ENCODE measurements at places on chromosomes 6 and 20.

DNA sequence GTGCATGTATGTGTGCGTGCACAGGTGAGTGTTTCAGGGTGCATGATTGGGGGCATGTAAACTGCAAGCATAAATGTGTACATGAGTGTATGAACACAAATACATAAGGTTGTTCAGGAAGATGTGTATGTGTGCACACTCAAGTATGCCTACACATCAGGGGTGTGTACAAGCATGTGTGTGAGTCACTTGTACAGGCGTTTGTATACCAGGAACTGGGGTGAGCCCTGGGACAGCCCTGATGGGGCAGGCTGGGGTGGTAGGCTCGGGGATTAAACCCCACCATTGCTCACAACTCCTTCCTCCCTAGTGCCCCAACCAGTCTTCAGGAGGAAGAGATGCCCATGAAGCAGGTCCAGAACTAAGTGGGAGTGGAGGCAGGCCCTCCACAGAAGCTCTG, 4.3 kb downstream of the CRIP3 start:
- DNase-seq, result no peak

- DNase-seq, result peak; percentile 20
Observed at GRCh38 chr6:116215414-116215813, 38.5 kb downstream of the TSPYL4 start.

DNA sequence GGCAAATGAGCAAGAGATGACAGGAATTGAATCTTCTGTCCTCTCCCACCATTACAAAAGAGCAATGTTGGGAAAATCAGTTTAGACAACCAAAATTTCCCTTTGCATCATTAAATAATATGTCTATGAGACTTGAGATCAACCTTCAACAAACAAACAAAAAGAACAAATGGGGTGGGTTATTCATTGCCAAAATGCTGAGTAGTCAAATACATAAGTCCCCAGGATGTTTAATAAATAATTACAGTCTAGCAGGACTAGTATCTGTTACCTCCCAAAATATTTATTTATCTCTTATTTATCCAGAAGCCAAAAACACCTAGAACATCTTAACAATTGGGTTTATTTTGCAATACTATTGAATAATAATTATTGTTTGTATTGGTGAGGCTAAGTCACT, 16.2 kb upstream of the IRAK1BP1 start:
- DNase-seq, result no peak

DNA sequence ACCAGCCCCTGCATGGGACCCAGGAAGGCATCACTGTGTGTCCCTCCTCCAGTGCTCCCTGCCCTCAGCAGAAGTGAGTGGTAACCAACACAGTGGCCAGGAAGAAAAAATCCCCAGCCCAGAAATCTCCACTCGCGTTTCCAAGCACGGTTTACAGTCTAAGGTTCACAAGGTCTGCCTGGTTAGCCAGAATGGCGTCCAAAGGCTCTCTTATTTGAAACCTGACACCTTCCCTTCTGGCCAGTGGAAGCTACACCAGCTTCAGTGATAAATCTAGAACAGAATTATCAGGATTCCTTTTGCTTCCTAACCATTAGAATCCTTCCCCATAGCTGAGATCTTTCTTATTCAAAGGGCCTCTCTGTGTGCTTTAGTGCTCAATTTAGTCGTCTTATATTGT, 9.2 kb downstream of the LY86 start:
- no peak for DNase-seq

DNA sequence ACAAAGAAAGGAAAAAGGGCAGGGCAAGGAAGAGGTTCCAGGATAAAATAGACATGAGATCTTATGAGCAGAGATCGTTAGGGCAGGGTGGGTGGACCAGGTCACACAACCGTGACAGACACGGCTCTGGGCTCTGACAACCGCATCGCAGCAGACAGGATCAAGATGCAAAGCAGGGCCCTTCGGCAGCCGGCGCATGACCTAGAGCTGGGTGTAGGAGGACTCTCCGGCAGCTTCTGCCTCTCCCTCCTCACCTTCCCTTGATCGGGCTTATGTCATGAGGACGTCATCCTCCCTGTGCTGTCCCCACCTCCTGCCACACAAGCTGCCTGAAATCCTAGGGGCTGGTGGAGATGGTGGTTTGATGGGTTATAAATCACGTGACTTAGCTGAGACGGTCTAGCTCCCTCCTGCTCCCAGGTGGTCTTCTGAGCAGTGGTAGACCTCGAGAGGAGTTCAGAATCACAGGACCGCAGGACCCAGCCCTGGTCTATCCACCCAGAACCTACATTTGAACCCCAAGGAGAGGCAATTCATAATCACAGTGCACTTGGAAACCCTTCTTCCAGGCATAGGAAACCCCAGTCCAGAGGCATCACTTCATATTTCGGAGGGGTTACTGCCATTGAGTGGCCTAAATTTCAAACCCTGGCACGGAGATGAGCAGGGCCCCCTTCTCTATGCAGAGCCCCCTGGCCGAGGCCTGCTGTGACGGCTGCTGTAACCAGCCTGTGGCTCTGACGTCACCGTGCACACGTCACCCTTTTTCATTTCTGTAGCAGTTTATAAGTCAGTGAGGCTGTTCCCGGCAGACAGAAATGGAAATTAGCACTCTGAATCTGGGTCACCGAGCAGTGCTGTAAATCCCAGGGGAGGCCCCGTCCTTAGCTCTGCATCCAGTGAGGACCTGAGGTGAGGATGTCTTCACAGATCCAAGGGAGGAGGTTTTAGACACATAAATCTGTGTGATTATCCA, 8.7 kb upstream of the CCR6 start:
- no peak for DNase-seq

- peak; percentile 88 for DNase-seq
Observed at GRCh38 chr6:63347599-63347998, 27.8 kb upstream of the LGSN start.

DNA sequence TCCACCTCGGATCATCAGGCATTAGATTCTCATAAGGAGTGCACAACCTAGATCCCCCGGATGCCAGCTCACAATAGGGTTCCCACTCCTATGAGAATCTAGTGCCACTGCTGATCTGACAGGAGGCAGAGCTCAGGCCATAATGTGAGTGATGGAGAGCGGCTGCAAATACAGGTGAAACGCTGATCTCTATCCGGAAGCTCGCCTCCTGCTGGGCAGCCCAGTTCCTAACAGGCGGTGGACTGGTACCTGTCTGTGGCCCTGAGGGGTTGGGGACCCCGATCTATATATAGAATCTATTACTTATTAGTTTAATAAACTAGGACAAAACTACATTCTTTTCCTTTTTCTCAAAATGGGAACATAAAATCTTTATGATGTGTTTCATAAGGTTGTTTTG, 741.9 kb downstream of the RFPL4B start:
- no peak for DNase-seq

DNA sequence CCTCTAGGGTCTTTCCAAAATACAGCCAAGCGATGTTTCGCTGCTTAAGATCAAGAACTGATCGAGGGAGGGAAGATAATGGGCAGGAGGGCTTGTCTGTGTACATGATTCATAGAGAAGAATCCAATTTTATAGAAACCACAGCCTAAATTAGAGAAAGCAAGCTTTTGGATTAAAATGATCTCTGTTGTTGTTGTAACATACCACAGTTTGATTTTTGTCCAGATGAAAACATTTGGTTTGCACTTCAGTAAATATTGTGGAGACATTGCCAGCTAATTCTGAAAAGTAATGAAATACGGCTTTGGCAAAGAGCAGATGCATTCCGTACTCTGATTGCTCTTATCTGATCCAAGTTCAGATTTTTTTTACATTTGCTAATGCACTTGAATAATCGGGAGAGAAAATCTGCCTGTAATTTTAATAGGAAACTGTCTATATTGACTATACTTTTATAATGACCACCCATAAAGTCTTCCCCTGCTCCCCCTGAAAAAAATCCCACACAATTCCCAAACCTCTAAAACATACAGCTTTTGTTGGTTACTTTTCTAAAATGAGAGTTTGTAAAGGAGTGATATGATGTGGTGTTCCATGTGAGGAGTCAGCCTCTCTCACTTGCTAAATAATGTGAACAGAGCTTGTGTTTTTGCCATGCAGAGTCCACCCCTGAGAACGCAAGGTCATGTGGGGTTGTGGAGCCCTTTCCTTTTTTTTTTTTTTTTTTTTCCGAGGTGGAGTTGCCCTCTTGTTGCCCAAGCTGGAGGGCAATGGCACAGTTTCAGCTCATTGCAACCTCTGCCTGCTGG, 199.9 kb downstream of the DTNBP1 start:
- peak; percentile 78 for DNase-seq

DNA sequence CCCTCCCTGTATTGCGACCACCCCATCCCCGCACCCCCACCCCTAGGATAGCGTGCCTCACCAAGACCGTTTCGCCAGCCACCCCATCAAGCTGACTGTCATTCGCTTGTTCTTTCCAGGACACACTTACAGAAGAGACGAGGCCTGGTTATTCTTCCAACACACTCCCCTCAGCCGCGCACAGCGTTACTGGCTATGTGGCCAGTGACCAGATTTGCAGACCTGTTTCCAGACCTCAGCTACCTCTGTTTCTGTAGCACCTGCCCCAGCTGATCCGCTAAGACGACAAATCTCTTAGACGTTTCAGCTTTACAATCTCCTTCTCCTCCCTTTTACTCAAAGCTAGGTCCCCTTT, 26.1 kb downstream of the HLA-F start:
- DNase-seq, result no peak

DNA sequence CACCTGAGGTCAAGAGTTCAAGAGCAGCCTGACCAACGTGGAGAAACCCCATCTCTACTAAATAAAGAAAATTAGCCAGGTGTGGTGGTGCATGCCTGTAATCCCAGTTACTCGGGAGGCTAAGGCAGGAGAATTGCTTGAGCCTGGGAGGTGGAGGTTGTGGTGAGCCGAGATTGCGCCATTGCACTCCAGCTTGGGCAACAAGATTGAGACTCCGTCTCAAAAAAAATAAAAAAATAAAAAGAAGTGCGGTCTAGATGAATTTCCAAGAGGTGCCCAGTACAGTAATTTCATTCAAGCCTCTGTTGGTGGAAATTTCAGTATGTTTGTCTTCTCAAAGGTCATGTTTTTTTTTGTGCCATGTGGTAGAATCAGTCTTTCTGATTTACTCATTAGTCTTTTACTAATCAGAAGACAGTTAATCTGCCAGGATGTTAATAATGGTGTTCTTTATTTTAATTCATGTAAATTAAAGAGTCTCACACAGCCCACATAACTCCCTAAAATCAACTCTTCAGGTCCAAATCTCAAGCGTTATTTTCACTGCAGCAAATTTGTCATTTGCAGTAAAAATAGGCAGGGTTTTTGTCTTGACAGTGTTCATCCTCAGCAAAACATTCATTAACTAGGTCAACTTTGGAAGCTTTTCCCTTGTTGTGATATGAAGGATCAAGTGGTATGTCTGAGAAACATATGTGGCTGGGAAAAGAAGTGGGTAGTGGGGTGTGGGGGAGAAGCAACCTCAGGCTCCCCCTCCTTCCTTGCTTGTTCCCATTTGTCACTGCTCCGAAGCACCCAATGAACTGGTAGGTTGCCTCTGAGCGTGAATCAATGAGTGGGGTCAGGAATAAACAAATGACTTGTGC, 13.3 kb downstream of the TP53INP2 start:
- DNase-seq, result no peak

- no peak for DNase-seq
Observed at GRCh38 chr6:169702840-169703246, 917 bp downstream of the C6orf120 start.

GRCh38 chr6:16697437-16698161, 63.7 kb downstream of the ATXN1 start:
- peak; percentile 71 for DNase-seq

DNA sequence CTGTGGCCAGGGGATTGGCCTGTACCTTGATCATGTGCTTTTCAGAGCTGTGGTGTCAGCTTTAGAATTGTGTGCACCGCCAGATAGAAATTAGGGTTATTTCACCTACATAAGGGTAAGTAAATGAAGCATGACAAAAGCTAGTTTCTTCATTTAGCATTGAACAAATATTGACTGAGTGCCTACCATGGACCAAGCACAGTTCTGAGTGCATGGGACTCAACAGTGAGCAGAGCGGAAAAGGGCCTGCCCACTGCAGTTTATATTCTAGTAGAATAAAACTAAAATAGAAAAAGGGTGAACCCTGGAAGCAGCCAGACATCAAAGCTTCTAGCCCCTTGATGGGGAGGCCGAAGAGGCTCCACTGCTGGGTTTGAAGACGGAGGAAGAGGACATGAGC, 25.6 kb downstream of the ECT2L start:
- DNase-seq, result no peak

GRCh38 chr6:42604150-42604549, 40.3 kb downstream of the UBR2 start:
- no peak for DNase-seq

GRCh38 chr6:128803911-128804310, 79.0 kb upstream of the LAMA2 start:
- DNase-seq, result peak; percentile 27

GRCh38 chr6:26296857-26297648, 67.9 kb upstream of the BTN3A2 start:
- no peak for DNase-seq

DNA sequence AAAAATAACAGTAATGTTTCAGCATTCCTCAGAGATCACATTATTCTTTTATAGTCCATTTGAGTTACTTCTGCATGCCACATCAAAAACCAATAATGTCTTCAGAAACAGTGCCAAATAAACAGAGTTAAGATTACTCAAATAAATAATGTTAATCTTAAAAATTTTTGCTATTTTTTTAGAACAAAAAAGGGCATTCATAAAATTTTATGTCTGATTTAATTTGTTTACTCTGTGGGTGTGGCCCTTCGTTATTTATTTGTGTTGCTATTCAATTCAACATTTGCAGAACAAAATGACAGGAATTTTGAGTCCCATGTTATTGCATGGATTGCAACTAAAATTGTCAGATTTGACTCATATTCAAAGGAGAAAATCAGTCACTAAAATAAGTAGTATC, 18.7 kb upstream of the TBC1D32 start:
- DNase-seq, result no peak

- peak; percentile 48 for DNase-seq
Observed at GRCh38 chr6:27582928-27583725, 110.2 kb upstream of the ZNF184 start.

DNA sequence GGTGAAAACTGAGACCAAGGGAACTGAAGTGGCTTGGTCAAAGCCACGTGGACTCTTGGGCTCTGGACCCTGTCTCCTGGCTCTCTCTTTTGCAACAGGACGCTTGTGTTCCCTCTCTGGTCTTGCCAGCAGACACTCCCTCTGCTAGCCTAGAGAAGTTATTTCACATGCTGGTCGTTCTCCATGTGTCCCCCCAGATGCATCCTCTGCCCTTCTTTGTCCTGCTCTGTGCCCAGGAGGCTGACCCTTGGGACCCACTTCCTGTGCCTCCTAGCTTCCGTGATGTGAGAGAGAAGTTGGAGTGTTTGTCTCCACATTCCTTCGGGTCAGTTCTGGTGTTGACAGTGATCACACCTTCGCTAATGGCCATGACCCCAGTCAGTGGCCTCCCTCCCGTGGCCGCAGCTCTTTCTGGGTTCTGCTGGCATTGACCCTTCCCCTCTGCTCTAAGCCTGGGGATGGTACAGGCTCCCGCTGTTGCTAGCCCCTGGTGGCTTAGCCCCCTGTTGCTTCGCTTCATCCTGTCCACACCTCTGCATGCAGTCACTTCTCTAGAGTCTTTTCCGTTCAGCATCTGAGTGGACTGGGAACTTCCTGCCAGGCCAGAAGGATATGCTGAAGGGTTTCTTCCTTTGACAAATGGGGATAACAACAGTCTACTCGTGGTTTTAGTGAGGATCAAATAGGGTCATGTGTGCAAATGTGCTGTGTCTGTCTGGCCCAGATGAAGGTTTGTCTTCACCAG, 70.1 kb upstream of the BMP2 start:
- no peak for DNase-seq

GRCh38 chr20:1696521-1697209, 39.1 kb upstream of the SIRPG start:
- no peak for DNase-seq
